ENCODE measurements at places on chromosomes 4 and X.

- no peak overlapping the region for H3K4me3 ChIP-seq
- peak overlapping the region; percentile 72 for H3K27ac ChIP-seq
- no peak for DNase-seq
These were observed 38.6 kb upstream of the TLR3 start for GRCh38 chr4:186030399-186030775.

GRCh38 chr4:661881-662761 lies 12.0 kb downstream of the ATP5ME start:
- no peaks in the 10 kb centered on the region for H3K27me3 ChIP-seq
- no peak overlapping the region for H3K4me3 ChIP-seq
- peaks cover 17% of the 10 kb centered on the region for H3K4me1 ChIP-seq
- H3K27ac ChIP-seq: no peak overlapping the region
- H3K36me3 ChIP-seq: no peaks in the 10 kb centered on the region

DNA sequence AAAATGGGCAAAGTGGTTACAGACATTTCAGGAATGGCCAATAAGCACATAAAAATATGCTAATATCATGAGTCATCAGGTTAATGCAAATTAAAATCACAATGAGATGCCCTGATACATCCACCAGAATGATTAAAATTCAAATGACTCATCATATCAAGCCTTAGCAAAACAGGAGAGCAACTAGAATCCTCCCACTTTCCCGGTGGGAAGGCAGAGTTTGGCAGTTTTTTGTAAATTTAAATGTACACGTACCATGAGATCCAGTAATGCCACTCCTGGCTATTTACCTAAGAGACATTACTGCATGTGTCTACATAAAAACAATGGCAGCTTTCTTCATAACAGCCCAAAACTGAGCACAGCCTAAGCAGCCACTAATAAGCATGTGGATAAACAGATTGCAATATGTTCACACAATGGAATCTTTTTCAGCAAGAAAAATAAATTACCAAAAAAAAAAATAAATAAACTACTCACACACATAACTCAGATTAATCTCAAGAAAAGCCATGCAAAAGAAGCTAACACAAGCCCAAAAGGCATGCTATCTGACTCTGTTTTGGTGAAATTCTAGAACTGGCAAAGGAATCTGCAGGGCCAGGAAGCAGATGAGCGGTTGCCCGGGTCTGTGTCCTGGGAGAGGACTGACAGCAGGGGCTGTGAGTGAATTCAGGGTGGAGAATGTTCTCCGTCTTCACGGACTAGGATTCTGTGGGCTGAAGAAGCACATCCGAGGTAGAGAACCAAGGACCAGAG lies 48.8 kb downstream of the AFAP1 start:
- DNase-seq: no peak
- no peaks in the 10 kb centered on the region for H3K27me3 ChIP-seq
- H3K4me3 ChIP-seq: no peak overlapping the region
- H3K36me3 ChIP-seq: no peaks in the 10 kb centered on the region
- peaks cover 24% of the 10 kb centered on the region for H3K4me1 ChIP-seq
- no peak overlapping the region for H3K27ac ChIP-seq

DNA sequence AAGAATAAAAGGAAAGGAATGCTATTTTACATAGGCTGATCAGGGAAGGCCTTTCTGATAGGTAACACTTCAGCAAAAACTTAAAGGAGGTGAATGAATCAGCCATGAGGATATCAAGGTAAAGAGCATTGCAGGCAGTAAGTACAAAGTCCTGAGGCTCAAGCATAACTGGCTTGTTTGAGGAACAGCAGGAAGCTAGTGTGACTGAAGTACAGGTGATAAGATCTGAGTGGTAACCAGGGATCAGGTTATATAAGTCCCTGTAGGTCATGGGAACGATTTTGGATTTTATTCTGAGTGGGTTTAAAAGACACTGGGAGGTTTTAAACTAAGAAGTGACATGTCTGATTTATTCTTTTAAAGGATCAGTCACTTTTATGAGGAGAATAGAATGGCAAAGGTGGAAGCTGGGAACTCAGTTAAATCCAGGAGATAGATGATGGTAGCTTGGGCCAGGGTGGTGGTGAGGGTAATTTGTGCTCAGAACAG lies 47.1 kb upstream of the THOC2 start:
- H3K27ac ChIP-seq: no peak overlapping the region
- no peaks in the 10 kb centered on the region for H3K36me3 ChIP-seq
- no peak overlapping the region for H3K4me3 ChIP-seq
- DNase-seq: no peak

- H3K36me3 ChIP-seq: no peaks in the 10 kb centered on the region
- H3K27me3 ChIP-seq: no peaks in the 10 kb centered on the region
- no peak for DNase-seq
- peaks cover 46% of the 10 kb centered on the region for H3K4me1 ChIP-seq
These were observed 4.3 kb downstream of the WDR44 start for GRCh38 chrX:118350221-118350620.
